Hippocampal formation (tissue), 2 donors: ENCODE measurements at places on chromosomes 5 and 9.

GRCh38 chr5:74251141-74252035 lies 389.1 kb downstream of the ENC1 start:
- DNase-seq, result no peak

GRCh38 chr5:55609413-55609812 lies 74.6 kb upstream of the PLPP1 start:
- DNase-seq, result no peak

DNA sequence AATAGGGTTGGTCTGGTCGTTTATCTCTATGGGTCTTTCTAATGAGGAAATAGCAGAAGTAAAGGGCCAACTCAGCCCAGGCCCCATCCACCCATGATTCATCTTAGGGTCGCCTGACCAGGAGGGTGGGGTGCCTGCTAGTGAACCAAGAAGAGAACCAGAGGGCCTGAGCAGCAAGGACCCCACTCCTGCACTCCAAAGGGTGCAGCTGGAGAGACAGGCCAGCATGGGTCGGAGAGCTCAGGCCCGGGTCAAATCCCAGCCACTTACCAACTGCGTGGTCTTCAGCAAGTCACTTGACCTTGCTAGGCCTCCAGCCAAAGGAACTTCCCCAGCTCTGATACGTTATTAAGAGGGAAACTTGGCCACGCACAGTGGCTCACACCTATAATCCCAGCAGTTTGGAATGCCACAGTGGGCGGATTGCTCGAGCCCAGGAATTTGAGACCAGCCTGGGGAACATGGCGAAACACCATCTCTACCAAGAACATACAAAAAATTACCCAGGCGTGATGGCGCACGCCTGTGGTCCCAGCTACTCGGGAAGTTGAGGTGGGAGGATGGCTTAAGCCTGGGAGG lies 4.3 kb downstream of the BBLN start:
- DNase-seq, result no peak

DNA sequence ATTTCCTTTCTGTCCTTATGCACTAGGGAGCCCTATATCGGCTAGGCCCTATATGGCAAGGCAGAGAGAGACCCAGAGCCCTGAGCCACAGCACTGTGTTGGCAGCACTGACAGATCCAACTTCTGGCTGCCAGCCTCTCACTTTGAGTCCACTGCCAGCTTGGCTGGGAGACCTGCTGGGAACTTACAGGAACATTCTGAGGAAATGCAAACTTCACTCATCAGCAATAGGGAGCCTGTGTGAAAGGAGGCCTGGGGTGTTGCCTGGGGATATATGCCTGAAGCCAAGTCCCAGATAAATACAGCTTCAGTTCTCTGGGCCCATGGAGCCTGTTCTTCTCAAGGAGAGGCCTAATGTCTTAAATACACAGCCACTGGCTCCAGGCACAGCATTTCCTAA lies 78.0 kb downstream of the ADRB2 start:
- DNase-seq, result peak; percentile 48

DNA sequence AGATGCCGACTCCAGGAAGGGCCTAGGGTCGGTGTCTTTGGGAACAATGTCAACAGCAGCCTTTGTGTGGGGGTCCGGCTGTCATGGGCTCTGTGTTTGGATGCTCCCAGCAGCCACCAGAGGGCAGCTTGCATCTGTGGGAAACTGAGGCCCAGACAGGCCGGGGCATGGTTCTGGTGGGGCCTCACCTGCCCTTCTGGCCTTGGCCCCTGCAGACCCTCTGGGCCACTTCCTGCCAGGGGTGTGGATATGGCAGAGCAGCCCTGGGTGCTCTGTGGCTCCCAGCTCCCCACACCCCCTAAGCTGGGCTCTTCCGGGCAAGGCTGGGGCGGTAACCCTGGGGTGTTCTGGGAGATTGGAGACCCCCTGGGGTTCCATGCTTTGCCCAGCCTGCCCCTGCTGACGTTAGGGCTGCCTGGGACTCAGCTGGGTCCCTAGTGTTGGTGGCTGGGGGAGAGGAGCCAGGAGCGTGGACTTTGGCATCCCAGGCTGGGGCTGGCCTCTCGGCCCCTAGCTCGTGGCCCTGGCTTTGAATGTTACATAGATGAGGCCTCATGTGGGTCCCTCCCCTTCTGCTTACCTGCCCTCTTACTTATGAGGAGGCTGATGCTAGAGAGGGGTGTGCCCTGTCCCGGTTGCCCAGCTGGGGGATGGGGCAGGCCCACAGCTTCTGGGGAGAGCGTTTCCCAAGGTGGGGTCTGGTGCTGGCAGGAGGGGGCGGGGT lies 38.3 kb downstream of the RXRA start:
- no peak for DNase-seq

- DNase-seq, result no peak
Observed at GRCh38 chr5:141845371-141845851, 32.8 kb downstream of the PCDH1 start.

- DNase-seq, result no peak
Observed at GRCh38 chr9:109863961-109864360, 84.0 kb downstream of the PALM2AKAP2 start.

GRCh38 chr5:14004598-14005394 lies 60.3 kb upstream of the DNAH5 start:
- DNase-seq, result no peak

- no peak for DNase-seq
Observed at GRCh38 chr5:7663808-7664207, 187.1 kb downstream of the CFAP90 start.

DNA sequence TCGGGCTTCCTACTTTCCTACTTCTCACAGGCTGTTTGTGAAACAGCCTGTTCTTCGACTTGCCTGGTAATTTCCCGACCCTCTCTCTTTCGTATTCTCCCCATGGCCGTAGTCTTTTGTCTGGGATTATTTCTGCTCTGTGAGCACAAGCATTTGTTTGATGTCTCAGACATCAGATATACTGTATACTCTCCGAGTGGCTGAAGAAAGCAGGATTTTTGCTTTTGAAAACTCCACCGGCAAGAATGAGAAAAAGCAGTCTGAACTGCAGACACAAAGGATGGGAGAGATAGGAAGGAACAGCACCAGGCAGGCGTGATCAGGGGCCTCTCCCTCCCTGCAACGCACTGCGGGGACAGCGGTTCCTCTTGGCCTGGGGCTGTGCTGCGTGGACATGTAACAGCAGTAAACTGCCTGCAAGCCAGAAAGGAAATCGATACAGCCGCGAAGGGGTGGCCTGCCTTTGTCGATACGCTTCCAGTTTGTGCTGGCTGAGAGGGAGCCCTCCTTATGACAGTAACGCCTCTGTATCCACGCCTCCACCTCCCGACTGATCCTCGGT lies 313.9 kb upstream of the TLE4 start:
- DNase-seq, result no peak

GRCh38 chr5:179311581-179311980 lies 33.7 kb downstream of the ADAMTS2 start:
- no peak for DNase-seq

GRCh38 chr5:142872795-142873194 lies 102.6 kb downstream of the ARHGAP26 start:
- DNase-seq, result no peak

- no peak for DNase-seq
Observed at GRCh38 chr5:142219146-142219545, 105.7 kb downstream of the SPRY4 start.

DNA sequence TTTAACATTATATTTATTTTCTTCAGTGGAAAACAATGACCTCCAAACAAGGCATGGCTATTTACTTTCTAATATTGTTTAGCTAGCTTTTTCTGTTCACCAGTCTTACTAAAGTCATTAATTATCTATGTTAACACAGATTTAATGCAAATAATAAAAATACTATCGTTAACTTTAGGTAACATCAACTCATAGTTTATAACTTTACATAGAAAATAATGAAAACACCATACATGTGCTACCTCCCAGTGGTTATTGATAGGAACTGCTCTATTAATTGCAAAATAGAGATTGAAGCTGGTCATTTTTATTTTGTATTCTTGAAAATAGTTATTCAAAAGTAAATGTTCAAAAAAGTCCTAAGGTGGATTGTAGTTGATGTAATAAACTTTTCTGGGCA lies 78.3 kb upstream of the HCN1 start:
- no peak for DNase-seq

DNA sequence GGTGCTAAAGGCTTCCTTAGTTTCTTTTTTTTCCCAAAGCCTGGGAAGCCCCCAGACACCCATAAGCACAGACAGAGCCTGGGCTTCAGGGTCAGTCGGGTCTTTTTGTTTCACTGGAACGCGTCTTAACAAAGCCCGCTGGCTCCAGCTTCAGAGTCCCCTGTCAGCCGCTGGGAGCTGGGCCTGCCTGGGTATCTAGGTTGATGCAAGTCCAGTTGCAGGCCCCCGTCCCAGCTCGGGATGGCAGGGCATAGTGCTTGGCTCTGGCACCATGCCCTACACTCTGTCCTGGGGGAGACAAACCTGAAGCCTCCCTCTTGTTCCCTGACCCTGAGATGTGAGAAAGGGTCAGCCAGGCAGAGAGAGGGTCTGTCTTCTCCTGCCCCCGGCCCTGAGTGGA lies 14.5 kb downstream of the OLFM1 start:
- DNase-seq, result no peak

DNA sequence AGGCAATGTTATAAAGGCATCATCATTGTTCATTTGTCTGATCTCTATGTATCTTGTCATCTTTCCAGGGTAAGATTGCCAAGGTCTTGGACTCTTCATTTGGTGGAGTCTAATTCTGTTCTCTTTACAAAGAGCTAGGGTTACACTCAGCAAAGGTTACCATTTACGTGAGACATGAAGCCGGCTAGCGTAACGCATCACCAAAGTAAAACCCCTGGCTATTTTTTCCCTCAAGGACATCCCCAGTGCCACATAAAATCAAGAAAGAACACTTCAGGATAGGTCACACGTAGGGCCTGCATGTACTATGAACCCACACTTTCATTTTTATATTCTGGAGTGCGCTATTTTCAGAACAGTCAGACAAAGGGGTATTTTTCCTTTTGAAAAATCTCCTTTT lies 20.0 kb upstream of the MYOT start:
- no peak for DNase-seq

GRCh38 chr5:172979778-172980177 lies 3.8 kb upstream of the ATP6V0E1 start:
- no peak for DNase-seq

DNA sequence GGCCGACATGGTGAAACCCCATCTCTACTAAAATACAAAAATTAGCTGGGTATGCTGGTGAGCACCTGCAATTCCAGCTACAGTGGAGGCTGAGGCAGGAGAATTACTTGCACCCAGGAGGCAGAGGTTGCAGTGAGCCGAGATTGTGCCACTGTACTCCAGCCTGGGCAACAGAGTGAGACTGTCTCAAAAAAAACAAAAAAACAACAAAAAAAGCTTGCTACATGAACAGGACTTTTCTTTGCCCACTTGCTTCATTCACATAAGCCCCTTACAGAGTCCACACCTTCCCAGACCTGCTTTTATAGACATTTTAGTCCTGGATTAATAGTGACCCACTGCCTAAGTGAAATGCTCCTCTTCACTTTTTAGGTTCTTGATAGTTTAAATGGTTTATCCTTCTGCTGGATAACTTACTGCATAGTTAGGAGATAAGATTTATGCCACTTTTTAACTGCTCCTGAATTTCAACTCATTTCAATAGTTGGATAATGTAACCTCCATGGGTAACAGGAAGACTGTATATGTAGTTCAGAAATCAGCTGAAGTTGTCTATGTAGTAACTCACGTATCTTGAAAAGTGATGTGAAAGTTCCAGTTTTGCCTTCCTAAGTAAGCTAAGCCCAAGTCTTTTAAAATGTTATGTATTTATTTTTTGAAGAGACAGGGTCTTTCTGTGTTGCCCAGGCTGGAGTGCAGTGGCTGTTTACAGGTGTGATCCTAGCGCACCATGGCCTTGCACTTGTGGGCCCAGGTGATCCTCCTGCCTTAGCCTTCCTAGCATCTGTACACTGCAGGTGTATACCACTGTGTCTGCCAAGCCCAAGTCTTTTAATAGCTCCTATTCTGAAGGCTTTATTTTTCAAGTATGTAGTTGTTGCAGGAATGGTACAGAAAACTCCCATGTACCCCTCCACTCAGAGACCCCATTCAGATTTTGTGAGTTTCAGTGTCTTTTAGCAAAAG lies 19.7 kb downstream of the SUB1 start:
- DNase-seq, result no peak

DNA sequence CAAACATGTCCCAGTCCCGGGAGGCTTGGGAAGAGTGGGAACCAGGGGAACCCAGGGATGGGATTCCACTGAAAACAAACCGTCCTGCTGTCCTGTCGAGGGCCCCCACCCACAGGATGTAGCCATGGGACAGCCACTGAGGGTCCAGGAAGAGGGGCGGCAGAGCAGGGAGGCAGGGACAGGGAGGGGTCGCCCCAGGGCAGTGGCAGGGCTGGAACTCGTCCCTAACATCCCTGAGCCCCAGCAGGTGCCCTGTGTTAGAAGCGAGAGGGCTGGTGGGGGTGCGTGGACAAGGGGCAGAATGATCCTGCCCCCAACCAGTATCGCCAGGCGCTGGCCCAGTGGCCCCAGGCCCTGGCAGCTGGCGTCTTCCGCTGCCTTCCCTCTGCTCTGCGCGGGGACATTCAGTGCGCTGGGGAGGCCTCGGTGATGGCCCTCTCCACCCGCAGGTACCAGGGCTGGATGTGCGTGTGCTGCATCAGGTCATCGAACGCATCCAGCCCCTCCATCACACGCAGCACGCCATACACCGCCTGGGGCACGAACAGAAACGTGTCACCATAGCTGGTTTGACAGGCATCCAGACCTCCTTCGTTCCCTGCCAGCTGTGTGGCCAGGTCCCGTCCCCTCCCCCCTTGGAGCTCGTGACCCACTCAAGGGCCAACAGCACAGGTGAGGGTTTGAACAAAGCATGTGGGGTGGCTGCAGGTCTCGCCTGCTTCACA lies 6.6 kb downstream of the PTGES2 start:
- no peak for DNase-seq

DNA sequence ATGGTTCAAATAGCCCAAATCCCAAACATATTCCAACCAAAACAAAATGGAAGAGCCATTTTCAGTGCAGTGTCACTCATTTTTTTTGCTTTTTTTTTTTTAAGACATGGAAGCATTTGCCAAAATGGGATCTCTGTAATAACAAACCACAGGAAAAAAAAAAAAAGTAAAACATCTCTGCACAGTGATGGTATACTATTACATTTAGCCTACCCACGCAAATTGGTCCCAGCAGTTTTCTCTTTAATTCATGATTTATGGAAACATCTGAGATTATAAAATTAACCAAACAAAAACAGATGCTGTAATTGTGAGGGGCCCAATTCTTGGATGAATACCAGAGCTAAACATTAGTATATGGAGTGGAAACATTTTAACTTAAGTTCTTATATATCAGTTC lies 566.6 kb downstream of the ZNF608 start:
- DNase-seq, result no peak

GRCh38 chr9:75993434-75993833 lies 103.0 kb downstream of the PCSK5 start:
- no peak for DNase-seq
